H1 (cell line): ENCODE measurements at places on chromosomes 13 and 19. TPM values are rescaled to one million over a fixed set of nuclear protein-coding genes. Genes with fewer than 3 reads are reported as not detected.

DNA sequence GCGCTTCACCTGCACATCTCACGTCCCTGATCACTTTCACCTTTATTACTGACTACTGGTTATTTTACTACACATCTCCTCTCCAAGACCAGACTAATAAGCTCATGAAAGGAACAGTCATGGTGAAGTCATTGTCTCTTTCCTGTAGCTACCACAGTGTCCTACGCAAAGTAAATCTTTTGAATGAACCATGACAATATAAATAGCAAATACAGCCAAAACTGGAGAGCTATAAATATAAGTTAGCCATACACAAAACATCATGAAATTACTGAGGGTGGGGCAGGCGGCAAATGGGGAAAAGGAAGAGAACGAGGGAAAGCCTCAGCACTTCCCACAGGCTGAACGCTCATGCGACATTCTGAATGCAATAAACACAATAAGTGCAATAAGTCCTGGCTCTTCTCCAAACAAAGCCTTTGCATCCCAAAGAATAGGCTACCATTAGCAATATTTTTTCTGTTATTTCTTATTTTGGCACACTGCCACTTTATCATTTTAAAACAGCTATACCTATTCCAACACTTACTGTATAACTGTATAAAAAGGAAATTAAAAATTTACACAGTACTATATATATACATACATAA, 62.5 kb downstream of the TUBGCP3 start:
- no peak for DNase-seq

DNA sequence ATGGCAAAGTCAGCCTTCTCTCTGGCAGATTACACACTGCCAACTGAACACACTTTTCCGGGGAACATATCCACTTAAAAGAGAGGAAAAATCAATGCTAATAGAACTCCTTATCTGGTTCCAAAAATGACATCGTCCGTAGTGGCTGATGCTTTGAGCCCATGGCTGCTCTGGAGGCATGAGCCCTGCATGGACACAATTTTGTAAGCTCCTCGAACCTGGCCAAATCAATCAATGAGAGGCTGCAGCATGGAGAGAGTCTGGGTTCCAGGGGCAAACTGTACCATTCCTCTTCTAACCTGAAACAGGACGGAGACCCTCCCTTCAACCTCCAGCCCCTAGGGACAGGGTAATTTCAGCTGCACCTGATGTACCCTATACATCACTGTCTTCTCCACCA, 21.0 kb upstream of the TSHZ3 start:
- DNase-seq, result no peak

THAP8 gene
- polyA plus RNA-seq, result 11.1 and 14.8 TPM in 2 replicates

DZIP1 gene
- polyA plus RNA-seq, result 7.6 and 11.7 TPM in 2 replicates

- DNase-seq, result no peak
Measured at GRCh38 chr19:34224996-34225658, 29.2 kb upstream of the GARRE1 start.

DNA sequence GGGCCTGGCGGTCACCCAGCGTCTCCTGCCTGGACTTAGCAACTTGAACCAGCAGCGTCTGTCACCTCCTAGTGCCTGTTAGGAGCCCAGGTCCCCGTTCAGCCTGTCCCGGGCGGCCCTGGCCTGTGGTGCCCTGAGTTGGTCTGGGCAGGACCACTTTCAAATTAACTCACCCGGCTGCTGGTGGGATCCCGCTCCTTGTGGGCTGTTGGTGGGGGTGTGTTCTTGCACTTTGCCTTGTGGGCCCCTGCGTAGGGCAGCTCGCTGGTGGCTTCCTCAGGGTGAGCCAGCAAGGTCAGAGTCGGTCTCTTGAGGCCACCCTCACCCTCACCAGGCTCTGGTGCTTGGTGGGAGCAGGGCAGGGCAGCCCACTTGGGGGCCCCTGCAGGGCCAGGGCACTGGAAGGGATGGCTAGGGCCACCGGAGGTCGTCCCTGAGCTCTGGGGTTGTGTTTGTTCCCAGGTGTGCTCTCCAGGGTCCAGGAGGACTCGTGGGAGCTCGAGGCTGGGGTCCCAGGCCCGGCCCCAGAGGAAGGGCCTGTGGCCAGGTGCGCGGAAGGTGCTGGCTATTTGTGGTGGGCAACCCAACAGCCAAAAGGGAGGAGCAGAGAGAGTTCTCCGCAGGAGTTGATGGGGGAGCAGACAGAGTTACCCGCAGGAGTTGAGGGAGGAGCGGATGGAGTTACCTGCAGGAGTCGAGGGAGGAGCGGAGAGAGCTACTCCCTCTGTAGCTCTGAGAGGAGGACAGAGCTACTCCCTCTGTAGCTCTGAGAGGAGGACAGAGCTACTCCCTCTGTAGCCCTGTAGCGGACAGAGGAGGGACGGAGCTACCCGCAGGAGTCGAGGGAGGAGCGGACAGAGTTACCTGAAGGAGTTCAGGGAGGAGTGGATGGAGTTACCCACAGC, 16.9 kb downstream of the TFDP1 start:
- no peak for DNase-seq

NLRP11 gene
- 0.02 TPM in 1 of 2 replicates, not detected in the other for polyA plus RNA-seq

DNA sequence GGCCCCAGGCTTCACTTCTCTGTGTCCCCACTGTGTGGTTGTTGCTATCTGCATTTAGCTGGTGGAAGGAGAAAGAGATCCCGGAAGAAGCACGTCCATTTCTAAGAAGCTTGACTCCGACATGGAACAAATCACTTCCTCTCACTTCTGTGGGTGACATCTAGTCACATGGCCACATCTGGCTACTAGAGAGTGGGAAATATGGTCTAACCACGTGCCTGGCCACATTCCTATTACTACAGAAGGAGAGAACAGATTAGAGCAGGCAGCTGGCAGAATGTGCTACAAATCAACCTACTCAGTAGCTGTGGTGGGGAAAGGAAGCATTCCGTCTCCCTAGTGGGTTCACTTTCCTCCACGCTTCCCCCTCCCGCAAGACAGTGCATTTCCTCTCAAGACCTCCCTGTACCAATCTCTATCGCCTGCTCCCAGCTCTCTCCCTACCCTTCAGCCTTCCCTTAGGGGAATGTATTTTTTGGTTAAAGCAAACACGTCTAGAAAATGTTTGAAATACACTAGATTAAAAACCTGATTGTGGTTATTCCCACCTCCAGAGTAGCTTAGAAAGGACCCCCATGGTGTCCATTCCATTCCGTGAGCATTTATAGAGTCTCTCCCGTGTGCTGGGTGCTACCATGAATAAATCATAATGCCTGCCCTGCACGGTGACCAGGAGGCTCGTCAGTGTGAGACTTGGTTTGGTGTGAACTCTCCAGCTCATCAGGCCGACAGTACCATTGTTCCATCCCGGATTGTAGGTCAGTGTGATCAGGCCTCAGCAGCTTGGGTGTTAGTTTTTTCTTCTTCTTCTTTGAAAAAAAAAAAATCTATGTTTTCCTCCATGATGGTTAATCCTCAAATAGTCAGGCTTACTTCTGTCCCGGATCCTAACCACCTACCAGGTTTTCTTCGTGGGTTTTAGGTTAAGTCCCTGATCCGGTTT, 8.0 kb upstream of the AMER2 start:
- no peak for DNase-seq

CYP2A6 gene
- polyA plus RNA-seq, result 0.33 and 0.46 TPM in 2 replicates

DNA sequence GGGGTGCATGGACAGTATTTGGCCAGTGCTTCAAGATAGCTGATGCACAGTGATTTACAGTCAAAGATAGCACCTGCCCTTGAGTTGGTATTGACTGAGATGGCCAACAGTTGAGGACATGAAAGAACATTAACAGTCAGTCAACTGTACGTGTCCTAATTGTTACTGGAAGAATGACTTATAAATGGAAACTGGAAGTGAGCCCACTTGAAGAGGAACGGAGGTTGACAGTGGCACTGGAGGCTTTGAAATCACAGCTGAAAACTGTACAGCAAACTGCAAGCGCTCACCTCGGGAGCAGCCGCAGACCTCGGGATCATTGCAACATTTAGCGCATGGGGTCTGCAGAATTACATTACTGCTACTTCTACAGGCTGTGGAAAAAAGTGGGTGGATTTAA, 77.1 kb downstream of the GGACT start:
- DNase-seq, result no peak

SBSN gene
- polyA plus RNA-seq, result not detected in 2 replicates

- no peak for DNase-seq
Measured at GRCh38 chr19:16036397-16036925, 39.8 kb upstream of the TPM4 start.

GRCh38 chr13:29953542-29953941, 103.1 kb upstream of the UBL3 start:
- no peak for DNase-seq

DNA sequence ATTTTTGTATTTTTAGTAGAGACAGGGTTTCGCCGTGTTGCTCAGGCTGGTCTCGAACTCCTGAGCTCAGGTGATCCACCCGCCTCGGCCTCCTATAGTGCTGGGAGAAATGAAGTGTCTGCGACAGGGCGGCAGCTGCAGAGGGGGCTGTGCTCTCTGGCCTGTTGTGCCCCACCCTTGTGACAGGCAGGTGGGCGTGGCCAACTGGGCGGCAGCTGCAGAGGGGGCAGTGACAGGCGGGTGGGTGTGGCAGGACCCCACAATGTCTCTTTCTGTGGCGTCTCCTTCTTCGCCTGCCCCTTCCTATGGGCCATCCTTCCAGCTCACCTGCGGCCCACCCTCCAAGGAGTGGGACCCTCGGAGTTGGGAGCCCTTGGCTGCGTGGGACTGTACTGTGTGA, 11.8 kb downstream of the STK11 start:
- peak; percentile 57 for DNase-seq

DNA sequence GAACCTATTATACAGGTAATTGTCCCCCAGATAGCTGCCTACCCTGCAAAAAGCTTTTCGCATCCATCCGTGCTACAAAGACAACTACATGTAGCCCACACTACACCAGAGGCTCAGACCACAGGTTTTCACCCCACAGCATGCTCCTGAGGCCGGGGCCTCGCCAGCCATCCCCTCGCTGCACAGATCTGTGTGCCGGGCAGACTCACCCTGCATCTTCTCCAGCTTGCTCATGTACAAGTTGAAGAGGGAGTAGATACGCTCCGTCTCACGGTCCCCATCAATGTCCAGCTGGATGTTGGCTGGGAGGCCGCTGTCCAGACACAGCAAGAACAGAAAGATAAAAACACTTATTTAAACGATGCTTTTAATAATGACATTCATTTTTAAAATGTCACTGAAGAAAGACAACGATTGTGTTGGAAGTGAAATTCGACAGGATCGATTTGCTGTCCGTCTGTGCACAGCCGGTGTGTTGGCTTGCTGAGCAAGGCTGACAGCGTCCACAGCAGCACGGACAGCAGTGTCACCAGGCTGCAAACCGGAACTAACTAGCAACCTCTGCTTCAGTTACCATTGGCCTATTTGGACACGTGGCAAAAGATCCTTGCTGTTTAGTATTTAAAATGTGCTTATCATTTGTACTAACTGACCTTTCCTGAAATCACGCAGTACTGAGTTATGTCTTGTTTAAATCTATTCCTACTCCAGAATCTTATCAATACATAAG, 18.6 kb upstream of the C13orf46 start:
- DNase-seq, result no peak

DNA sequence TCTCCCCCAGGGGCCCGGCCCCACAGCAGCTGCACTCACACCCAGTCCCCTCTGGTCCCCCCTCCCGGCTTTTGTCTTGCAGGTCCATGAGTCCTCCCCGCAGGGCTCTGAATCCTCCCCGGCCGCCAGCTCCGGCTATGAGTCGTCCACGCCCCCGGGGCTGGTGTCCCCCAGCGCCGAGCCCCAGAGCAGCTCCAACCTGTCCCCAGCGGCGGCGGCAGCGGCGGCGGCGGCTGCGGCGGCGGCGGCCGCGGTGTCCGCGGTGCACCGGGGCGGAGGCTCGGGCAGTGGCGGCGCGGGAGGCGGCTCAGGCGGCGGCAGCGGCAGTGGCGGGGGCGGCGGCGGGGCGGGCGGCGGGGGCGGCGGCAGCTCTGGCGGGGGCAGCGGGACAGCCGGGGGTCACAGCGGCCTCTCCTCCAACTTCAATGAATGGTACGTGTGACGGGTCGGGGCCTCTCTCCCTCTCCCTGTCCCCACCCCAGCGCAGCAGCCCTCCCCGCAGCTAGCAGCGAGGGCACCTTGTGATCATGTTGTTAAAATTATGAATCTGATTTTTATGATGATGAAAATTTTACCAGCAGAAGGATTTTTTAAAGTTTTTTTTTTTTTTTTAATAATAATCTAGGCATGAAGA, 3.8 kb downstream of the ZIC2 start:
- no peak for DNase-seq

- no peak for DNase-seq
Measured at GRCh38 chr13:91934354-91934753, 535.9 kb downstream of the GPC5 start.

- no peak for DNase-seq
Measured at GRCh38 chr13:113063091-113063491, 42.5 kb upstream of the F7 start.

DNA sequence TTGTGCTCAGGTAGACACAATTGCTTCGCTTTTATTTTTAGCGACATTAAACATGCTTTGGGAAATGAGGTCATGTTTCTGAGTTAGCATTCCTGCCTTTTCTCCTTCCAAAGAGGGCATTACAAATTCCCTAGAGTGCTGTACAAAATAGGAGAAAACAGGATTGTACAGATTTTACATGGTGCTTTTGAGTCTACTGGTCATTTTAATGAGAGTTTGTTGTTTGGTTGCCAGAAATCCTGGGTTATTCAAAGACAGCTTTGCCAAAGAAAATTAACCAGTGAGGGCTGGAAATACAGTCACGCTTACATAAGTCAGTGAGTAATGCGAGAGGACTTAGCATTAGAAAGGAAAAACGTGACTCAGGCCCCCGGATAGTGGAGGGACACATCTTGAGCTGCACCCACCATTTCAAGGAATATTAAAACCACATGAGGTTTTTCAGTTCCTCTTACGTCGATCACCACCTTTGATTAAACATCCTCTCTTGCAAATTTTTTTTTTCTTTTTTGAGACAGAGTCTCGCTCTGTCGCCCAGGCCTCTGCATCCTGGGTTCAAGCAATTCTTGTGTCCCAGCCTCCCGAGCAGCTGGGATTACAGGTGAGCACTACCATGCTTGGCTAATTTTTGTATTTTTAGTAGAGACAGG, 55.4 kb downstream of the SACS start:
- no peak for DNase-seq
